ENCODE measurements at places on chromosomes 13 and 19.

- no peak for DNase-seq
These were observed 10.8 kb downstream of the LATS2 start for GRCh38 chr13:21050288-21051197.

DNA sequence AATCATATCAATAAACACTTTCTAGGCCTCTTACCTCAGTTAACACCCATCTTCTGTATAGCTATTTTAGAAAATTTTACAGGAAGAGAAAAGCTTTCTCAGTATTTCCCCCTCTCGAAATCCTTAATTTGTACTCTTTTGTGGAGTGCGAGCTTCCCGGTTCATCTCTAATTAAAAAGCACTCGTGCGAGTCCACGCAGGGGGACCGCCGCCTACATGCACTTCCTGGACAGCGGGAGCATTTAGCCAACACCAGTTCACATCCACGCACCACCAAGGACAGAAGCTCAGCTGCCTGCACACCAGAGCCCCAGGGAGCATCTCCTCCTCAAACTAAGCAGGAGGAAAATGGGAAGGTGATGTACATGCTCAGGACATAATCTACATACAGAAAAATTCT is 60.0 kb downstream of the RASA3 start:
- no peak for DNase-seq

- DNase-seq, result no peak
These were observed 28.0 kb downstream of the ZNF175 start for GRCh38 chr19:51599084-51599483.

DNA sequence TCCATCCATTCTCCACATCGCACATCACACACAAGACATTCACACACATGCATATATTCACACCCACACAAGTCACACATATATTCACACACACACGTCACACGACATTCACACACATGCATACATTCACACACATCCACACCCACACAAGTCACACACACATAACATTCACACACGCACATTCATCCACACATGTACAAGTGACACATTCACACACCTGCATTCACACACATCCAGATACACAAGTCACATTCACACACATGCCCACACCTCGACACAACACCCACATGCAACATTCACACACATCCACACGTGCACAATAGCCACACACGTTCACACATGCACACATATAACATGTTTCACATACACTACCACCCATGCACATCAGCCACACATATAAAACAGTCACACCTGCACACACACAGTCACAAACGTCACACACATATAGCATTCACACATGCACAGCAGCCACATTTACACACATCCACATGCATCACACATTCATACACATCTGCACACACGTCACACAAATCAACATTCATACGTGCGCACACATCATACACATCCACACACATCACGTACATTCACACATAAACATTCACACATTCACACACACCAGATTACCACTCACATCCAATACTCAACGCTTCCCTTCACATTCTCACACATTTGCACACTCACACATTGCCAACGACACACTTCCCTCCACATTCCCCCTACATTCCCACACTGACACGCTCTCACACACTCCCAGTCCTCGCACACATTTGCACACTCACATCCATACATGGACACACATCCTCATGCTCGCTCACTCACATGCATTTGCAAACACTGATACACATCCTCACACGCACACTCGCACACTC is 41.0 kb downstream of the ANKRD10 start:
- DNase-seq, result no peak

DNA sequence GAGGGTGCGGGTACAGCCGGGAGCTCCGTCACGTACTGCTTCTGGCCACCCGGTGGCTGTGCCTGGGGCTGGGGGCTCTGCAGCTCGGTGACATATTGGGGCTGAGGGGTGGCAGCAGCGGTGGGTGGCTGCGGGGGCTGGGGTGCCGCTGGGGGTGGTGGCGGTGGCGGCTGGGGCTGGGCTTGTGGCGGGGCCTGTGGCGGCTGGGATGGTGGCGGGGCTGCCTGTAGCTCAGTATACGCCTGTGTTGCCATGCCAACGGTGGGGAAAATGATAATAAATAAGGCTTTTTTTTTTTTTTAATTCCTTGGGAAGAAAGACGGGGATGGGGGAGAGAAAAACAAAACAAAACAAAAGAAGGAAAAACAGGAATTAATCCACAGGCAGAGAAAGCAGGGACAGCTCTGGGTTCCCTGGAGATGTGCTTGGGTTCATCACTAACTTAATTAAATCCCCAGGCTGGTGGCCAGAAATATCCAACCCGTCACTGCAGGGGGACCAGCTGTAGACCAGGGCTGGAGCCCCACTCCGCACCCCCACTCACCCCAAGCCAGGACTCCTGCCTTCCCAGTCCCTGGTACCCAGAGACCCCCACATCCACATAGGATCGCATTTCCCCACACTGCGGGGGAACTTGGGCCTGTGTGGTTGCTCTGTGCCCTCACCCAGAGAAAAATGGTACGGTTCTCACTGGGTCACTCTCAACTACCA is 12.4 kb downstream of the RFX1 start:
- DNase-seq, result no peak

DNA sequence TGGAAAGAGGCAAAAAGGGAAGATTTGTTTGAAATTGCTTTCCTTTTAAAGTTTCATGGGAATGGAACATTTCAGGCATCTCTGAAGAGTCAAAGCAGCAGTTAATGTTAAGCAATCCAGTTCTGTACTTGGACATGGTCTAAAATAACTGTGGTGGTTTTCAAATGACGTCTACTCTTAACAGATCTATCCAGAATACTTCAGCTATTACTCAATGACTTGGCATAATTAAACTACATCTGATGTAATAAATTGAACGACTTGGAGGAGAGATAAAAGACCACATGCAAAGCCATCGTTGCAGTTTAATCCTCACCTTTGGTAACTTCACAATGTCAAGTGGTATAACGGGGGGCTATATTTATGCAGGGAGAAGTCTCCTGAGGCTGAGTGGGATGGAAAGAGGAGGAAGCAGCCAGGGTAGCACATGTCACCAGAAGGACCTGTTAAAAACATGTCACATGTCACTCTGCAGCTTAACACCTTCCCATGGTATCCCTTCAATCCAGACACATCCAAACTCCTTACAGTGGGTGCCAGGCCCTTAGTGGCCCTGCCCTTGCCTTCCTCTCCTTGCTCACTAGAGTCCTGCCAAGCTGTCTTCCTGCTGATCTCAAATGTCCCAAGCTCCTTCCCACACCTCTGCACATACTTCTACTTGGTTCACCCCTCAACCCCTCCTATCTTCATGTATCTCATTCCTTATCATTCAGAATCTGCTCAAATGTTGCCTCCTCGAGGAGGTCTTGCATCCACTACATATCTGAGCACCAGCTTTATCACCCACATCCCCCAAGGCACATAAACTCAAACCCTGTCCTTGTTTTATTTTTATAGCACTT is 327.8 kb downstream of the SUCLA2 start:
- DNase-seq, result no peak

DNA sequence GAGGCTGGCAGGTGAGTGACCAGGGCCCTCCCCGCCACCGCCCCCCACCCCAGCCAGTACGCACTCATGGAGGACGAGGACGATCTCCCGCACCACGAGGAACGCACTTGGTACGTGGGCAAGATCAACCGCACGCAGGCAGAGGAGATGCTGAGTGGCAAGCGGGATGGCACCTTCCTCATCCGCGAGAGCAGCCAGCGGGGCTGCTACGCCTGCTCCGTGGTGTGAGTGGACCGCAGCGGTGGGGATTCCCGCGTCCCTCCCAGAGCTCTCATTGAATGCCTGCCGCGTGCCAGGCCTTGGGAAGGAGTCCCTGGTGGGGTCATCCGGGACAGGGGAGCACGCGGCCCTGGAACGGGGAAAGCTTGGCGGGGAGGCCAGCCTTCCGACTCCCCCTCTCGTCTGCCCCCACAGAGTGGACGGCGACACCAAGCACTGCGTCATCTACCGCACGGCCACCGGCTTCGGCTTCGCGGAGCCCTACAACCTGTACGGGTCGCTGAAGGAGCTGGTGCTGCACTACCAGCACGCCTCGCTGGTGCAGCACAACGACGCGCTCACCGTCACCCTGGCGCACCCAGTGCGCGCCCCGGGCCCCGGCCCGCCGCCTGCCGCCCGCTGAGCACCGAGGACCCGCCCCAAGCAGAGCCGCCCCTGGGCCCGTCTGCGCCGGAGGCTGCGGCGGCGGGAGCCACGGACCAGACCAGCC is 4.8 kb upstream of the IFI30 start:
- no peak for DNase-seq

GRCh38 chr13:20815464-20815863 is 41.7 kb upstream of the EEF1AKMT1 start:
- no peak for DNase-seq

DNA sequence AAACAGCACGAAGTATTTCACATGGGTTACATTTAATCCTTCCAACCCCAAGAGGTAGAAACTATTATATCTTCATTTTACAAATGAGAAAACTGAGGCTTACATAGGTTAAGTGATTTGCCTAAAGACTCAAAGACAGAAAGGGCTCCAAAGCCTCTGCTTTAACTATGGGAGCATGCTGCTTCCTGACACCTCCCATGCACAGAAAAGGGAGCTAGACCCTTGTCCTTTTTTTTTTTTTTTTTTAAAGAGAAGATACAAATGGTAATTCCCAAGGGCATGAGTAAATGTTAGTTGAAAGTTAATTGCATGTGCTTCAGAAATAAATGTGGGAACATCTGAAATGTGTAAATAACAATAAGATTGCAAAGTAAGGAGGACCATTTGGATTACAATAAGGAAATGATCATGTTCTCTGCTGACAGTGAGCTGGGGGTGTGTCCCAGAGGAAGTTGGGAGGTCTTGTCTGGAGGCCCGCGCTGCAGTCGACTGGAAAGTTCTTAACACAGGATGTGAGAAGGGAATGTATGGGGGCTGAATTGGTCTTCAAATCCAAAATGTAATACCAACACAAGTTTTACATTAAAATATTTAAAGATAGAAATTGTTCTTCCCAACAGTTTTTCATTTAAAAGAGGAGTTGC is 500.3 kb downstream of the KLF12 start:
- no peak for DNase-seq

DNA sequence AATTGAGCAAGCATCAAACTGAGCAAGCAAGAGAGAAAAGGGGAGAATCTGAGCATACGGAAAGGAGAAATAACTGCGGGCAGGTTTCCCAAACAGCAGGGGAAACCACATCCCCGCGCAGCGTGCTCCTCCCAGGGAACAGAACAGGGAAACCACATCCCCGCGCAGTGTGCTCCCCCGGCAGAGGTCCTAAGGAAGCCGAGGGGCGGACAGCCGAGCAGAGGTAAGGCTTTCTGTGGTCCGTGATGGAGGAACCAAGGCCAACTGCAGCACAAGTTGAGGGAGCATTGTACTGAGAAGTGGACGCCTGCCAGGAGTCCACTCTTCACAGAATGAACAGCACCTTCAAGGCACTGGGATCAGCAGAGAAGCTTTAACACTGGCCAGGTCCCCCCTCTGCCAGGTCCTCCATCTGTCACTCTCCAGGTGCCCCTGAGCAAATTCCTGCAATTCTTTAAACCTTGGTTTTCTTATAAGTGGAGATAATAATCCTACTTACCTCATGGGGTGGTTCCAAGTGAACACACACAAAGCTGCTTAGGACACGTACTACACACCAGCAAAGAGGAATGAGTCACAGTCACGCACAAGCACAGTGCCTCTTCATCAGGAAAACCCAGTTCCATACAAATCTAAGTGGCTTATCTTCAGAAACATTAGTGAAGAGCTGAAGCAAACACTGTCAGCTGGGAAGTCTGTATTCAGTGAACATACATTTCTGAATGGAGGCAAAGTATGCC is 23.0 kb upstream of the LAMP1 start:
- DNase-seq, result no peak

DNA sequence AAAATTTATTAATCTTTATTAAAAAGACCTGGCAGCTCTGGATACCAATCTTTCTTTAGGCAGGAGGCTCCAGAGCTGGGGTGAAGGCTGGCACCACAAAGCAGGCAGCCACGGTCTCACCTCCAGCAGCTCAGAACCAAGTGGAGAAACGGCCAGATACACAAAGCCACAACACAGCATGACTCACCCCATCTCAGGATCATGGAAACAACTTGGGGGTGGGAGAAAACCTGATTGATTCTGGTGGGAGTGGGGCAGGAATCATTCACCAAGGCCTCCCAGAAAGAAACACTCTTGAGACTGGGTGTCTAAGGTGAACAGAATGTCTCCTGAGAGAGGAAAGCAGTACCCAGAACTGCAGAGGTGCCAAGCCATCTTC is 64.2 kb downstream of the CRYL1 start:
- DNase-seq, result peak; percentile 8

GRCh38 chr13:57212989-57213388 is 46.0 kb downstream of the PRR20E start:
- no peak for DNase-seq

DNA sequence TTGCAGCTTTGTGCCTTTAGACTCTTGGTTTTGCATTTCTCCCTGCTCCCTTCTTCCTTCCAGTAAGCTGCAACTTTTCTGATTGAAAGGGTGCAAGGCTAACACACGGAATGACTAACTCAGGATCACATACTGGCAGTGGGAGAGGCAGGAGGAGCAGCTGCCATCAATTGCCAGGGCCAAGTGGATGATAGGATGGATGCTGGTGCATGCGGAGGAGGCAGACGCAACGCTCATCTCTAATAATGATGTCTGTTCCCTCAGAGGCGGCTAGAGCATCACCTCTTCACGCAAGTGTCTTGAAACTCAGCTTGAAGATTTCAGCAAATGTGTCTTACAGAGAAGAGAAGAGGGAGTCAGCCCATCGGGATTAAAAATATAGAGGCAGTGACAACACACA is 49.5 kb upstream of the TPM4 start:
- DNase-seq, result no peak

DNA sequence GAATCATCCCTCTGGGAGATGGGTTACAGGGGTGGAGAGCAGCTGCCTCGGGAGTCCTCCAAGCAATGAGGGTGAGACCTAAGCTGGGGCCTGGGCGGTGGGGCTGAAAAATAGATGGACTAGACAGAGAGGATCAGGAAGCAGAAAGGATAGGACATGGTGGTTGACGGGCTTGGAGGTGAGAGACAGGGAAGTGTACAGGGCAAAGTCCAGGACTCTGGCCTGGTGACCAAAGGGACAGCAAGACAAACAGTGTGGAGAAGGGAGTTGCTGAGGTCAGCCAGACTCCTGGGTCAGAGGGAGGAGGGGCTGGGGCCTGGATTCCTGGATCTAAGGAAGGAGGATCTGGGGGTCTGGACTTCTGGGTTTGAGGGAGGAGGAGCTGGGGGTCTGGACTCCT is 5.5 kb downstream of the PHLDB3 start:
- DNase-seq, result no peak

DNA sequence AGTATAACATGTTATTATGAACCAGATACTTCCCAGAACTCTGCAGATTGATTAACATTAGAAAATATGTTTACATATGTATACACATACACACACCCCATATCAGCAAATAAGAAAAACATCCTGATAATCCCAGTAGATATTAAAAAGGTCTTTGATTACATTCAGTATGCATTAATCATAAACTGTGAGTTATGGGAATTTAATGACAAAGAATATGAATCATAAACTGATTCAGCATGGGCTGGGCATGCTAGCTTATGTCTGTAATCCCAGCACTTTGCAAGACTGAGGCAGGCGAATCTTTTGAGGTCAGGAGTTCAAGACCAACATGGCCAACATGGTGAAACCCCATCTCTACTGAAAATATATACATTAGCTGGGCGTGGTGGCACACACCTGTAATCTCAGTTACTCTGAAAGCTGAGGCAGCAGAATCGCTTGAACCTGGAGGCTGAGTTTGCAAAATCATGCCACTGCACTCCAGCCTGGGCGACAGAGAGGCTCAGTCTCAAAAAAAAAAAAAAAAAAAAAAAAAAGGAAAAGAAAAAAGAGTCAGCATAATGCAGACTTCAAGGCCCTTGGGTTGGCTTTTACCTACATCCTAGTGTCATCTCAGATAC is 581.9 kb upstream of the PRR20A start:
- DNase-seq, result no peak

GRCh38 chr19:17245535-17245984 is at the start of gene NR2F6:
Gene NR2F6 (minus strand): TSS chr19:17245919. CDS start chr19:17245220, 699 bp downstream.
- DNase-seq, result no peak

All from stimulated activated CD4-positive, alpha-beta T cell treated with anti-CD3 and anti-CD28 coated beads, TNF-alpha, amount 100 ng/mL, for 24 hours (primary cell).